Endodermal cell (in vitro differentiated cells): ENCODE measurements at places on chromosomes 13 and 19.

GRCh38 chr13:34990399-34991214 is 48.5 kb downstream of the NBEA start:
- no peaks in the 10 kb centered on the region for H3K36me3 ChIP-seq
- H3K4me1 ChIP-seq: no peaks in the 10 kb centered on the region
- no peak for DNase-seq
- H3K27me3 ChIP-seq: no peaks in the 10 kb centered on the region
- no peak overlapping the region for H3K27ac ChIP-seq

DNA sequence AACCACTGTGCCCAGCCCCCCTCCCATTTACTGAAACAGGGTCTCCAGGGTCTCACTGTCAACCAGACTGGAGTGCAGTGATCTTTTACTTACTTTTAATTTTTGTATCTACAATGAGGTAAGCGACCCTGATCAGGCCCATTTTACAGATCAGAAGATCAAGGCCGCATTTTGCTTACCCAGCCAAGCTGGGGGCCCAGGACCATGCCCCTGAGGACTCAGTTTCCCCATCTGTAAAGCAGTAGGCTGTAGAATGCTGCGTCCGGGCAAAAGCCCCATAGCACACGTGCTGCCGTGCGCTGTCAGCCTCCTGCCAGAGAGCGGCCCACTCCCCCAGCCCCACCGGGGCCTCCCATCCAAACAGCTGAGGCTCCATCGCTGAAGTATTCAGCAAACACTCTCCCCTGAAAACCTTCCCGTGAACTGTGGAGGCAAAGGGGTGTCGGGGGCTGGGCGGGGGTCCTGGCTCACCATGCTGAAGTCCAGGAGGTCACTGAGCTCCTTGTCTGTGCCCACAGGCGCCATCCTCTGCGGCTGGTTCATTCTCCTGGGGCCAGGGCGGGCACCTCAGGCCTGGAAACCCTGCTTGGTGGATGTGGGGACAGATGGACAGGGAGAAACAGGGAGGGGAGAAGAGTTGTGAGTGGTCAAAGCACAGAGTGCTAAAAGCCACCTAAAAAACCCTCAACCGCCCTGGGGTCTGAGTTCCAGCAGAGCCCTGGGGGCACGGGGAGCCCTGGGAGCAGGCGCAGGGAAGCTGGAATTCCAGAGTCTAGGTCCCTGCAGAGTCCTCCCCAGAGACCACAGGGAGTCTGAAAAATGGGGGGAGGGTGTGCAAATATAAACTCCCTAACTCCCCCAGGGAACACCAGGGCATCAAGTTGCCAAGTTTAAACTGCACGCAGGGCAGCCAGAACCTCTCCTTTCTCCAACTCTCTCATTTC is 2.4 kb downstream of the TCF3 start:
- peak overlapping the region; percentile 95 for H3K4me3 ChIP-seq
- H3K27me3 ChIP-seq: no peaks in the 10 kb centered on the region
- peaks cover 41% of the 10 kb centered on the region for H3K36me3 ChIP-seq
- H3K4me1 ChIP-seq: no peaks in the 10 kb centered on the region

DNA sequence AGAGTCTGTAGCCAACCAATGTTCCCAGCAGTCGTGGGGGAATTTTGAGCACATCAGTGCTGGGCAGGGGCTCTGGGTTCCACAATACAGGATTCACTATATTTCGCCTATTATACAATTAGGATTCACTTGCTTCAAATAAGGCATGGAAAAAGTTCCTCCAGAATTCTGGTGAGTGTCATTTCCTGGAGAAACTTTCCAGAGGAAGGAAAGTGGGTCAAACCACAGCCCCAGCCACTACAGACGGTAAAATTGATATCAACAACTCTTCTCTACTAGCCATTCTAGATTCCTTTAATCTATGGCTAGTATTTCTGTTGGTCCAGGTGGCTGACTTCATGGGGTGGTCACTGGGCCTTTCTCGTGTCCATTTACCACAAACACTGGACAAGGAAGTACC is 10.5 kb downstream of the MYCBP2 start:
- no peaks in the 10 kb centered on the region for H3K36me3 ChIP-seq
- no peaks in the 10 kb centered on the region for H3K4me1 ChIP-seq
- H3K27me3 ChIP-seq: peaks cover 6% of the 10 kb centered on the region
- no peak overlapping the region for H3K27ac ChIP-seq
- DNase-seq: no peak

- H3K27ac ChIP-seq: peak overlapping the region; percentile 65
- no peaks in the 10 kb centered on the region for H3K4me1 ChIP-seq
- no peak for DNase-seq
- H3K4me3 ChIP-seq: no peak overlapping the region
These were observed 23.5 kb upstream of the DLEU7 start for GRCh38 chr13:50866817-50867636.

- no peaks in the 10 kb centered on the region for H3K36me3 ChIP-seq
- H3K4me3 ChIP-seq: no peak overlapping the region
- H3K27me3 ChIP-seq: no peaks in the 10 kb centered on the region
- H3K27ac ChIP-seq: no peak overlapping the region
- no peak for DNase-seq
- no peaks in the 10 kb centered on the region for H3K4me1 ChIP-seq
These were observed 21.6 kb downstream of the EFNA2 start for GRCh38 chr19:1307320-1307719.
